Cardiac muscle cell (in vitro differentiated cells and primary cell): ENCODE measurements at places on chromosomes 7 and 10. TPM values are rescaled to one million over a fixed set of nuclear protein-coding genes. Genes with fewer than 3 reads are reported as not detected.

ANKRD61 gene
- total RNA-seq: 0.11 and 0.15 TPM in 2 replicates

DNA sequence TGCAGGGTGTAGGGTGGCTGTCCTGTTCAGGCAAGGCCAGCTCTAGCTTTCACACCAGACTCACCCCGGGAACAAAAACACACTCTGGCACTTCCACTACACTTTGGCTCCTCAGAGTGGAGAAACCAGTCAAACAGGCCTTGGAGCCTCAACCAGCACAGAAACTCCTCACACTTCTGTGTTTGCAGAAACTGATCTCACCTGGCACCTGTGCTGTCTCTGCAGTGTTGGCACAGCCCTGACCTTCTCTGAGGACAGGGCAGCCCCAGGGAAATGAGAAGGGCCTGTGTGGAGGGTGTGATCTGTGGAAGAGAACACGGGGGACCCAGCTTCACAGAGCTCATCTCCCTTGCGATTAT is 4.1 kb upstream of the CALML5 start:
- no peak for DNase-seq

DNA sequence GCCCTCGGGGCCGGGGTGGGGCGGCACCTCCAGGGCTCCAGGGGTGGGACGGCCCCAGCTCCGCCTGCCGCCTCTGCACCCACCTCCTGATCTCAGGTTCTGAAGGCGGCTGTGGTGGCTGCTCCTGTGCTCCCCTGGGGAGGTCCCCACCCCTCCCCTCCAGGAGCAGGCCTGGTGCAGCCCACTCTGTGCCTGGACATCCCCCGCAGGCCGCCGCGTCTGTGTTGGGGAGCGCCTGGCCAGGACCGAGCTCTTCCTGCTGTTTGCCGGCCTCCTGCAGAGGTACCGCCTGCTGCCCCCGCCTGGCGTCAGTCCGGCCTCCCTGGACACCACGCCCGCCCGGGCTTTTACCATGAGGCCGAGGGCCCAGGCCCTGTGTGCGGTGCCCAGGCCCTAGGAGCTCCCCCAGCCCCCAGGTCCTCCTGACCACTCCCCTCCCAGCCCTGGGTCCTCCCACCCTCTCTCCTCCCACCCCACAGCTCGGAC is 5.5 kb downstream of the CYP2W1 start:
- DNase-seq: no peak

PRF1 gene
- 0.07 TPM in 1 of 2 replicates, not detected in the other for total RNA-seq

TOMM7 gene
- total RNA-seq: 58.7 and 113 TPM in 2 replicates

DNA sequence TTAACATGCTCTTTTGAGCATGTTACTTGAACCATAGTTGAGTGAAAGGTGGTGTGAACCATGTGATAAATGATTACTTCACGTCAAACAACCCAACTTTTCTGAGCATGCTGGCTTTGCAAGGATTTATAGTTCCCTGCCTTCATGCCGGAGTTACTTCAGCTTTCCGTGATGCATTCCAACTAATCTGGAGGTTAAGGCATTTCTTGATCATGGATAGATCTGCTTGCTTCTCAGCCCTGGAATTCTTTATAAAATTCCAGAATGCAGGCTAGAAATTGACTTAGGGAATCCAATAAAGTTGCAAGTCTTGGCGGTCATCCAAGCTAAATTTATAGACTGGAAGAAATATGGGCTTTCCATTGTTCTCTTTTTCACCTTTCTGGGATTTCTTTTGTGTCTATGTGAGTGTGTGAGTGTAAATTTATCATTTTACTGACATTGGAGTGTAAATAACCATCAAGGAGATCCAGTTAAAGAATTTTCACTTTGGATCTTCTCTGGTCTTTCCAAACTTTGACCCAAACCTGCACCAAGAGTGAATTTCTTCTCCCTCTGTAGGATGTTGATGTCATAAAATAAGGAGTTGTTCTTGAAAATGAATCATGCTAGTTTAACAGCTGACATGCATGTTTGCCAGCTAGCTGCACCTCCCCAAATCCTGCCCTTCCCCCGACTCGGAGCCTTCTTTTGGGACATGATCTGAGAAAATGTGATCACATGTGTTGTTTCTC is 289.0 kb downstream of the TWIST1 start:
- DNase-seq: no peak

GRCh38 chr10:99711129-99711719 is 20.7 kb downstream of the COX15 start:
- peak; percentile 54 for DNase-seq

STEAP1 gene
- not detected in 2 replicates for total RNA-seq

CASP2 gene
- total RNA-seq: 8.6 and 11.1 TPM in 2 replicates

DNA sequence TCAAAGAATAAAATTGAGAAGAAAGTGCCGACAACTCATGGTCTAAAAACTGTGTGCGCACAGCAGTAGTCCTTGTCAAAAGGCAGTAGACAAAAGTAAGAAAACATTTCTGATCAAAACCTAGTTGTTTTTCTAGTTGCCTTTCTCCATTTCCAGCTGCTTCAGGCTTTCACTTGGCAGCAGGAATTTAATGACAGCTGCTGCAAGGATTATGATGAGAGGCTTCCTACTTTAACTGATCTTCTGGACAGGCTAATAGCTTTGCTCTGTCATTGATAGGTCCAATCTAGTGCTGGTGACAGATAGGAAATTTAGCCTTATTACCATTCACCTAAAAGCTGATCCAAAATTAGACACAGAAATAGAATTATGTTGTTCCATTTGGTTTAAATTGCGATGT is 110.7 kb upstream of the SEMA3C start:
- DNase-seq: no peak

DNA sequence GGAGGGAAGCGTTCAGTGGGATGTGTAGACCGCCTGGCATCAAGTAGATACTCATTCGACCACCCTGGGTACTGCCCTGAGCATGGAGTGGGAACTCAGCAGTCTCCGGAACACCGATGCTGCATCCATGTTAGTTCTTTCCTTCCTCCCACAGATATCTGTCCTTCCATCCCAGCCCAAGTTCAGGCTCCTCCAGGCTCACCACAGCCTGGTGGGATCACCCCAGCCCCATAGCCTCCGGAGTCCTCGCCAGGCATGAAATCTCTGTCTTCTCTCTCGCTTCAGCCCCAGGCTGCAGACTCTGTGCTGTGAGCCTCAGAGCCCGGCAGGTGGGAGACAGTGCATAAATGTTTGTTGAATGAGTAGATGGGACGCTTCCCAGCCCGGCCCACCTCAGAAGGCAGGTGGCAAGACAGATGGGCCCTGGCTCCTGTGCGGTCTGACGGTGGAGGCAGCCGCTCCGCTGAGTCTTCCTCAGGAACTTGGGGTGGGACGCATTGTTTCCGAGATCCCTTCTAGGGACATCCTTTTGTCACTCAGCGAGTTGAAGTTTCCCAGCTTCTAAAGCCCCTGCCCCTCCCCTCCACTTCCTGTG is 42.9 kb downstream of the ELFN1 start:
- no peak for DNase-seq

DNA sequence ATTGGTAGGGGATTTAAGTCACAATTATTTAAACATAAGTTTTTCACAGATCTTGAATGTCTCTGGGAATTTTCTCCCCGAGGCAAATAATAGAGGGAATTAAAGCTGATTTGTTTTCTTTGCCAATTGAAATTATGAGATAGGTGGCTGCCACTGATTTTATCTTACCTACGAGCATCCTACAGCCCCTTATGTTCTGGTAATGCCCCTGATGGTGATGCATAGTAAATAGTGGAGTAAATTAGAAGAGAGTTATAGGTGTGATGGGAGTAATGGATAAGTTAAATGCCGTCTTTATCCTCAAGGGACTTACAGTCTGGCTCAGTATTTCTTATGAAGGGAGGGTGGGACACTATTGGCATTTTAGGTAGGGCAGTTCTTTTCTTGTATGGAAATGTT is 58.1 kb downstream of the HDAC9 start:
- DNase-seq: no peak

PTF1A gene
- not detected in 2 replicates for total RNA-seq

TMEM225B gene
- total RNA-seq: 0.81 and 2.3 TPM in 2 replicates

A1CF gene
- total RNA-seq: not detected in 2 replicates

CDC14C gene
- not detected in 2 replicates for total RNA-seq

- no peak for DNase-seq
Observed at GRCh38 chr7:5690931-5691473, 90.5 kb downstream of the RNF216 start.

DNA sequence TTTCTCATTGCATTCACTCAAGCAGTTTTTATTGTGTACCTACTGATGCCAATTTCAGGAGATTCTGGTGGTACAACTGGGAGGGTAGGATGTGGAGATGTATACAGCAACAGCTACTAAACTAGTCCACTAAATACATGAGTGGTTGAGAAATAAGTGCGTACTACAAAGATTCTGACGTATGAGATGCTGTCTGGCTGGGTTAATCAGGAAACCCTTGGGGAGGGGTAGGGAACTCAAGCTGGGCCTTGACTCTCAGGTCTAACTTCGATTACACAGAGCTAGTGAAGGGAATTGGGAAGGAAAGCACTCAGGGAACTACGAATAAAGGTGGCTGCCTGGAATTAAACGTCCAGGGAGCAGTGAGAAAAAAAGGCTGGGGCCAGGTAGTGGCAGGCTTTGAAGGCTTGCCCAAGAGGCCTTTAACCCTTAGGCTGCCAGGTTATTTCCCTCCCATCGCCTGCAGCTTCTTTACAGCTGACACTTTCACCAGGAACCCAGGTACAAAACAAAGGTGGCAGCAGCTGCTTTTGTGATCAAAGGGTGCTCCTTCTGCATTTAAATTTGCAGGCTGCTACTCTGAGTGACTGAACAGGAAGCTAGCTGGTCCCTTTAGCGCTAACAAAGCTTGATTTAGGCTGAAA is 3.2 kb downstream of the MMS19 start:
- no peak for DNase-seq

FAM25C gene
- not detected in 2 replicates for total RNA-seq

DTX2 gene
- 21.5 and 25.9 TPM in 2 replicates for total RNA-seq

- no peak for DNase-seq
Observed at GRCh38 chr10:13865758-13866491, 279.2 kb downstream of the PRPF18 start.

- no peak for DNase-seq
Observed at GRCh38 chr7:113338071-113338696, 219.8 kb upstream of the SMIM30 start.

SBDS gene
- 25.2 and 28.4 TPM in 2 replicates for total RNA-seq

DNA sequence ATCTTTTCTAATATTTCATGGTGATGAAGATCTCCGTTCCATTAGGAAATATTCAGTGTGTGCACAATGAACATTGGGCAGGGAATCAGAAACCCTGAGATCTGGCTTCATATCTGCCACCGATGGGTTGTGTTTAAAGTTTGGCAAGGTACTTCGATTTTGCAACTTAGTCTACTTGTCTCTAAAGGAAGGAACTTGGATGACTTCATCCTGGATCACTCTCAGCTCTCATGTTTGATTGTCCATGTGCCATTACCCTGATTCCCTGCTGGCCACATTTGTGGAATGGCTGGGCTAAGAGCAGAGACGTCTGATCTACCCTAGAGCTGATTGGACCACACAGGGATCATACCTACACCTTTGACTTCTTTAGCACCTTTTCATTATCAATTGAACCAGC is 177.0 kb upstream of the KMT2E start:
- no peak for DNase-seq

- DNase-seq: no peak
Observed at GRCh38 chr7:1030444-1031070, 13.8 kb upstream of the GPR146 start.

CASTOR2 gene
- total RNA-seq: 31.8 and 39.6 TPM in 2 replicates

PRSS37 gene
- total RNA-seq: not detected in 2 replicates

TSPAN12 gene
- total RNA-seq: 3.7 and 6.7 TPM in 2 replicates

GRCh38 chr10:61888744-61889143 is 12.8 kb upstream of the ARID5B start:
- DNase-seq: no peak

DNA sequence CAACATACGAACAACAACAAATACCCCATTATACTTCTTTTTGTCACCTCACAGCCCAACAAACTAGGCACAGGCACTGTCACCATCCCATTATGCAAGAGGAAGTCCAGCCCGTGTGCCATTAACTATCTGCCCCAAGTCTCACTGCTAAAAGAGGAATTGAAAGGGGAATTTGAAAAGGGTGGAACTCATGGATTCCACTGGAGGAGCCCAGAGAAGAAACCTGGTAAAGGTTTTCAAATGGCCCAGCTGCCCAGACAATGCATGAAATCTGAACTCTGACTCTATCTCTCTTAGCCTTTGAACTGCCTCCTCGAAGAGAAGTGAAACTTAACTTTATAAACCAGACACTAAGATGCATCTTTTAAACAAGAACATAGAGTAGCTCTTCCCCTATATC is 130.0 kb downstream of the PLXNA4 start:
- DNase-seq: no peak

TMEM176B gene
- 25.6 and 30.6 TPM in 2 replicates for total RNA-seq

CPA2 gene
- 0.71 and 1.9 TPM in 2 replicates for total RNA-seq
